ENCODE measurements at places on chromosomes 6 and 20.

DNA sequence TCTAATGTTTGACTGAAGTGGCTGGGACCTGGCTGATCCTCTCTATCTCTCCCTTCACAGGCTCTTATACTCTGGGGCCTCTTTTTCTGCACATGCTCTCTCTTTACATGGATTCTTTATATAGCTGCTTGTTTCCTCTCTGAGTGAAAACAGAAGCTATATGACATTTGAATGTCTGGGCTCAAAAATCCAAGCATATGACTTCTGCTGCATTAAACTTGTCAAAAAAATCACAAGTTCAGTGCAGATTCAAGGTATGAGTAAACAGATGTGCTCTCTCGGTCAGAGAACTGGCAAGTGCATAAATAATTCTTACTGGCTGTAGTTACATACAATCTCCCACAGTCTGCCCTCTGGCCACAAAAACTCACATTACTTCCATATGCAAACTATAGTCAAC is 96.6 kb downstream of the LCA5 start:
- DNase-seq: no peak

GRCh38 chr6:166488076-166488685 is 98.3 kb downstream of the RAMACL start:
- no peak for DNase-seq

- DNase-seq: no peak
Measured at GRCh38 chr20:868279-868678, 34.8 kb downstream of the FAM110A start.

GRCh38 chr6:9272671-9273070 is 837.3 kb upstream of the SLC35B3 start:
- no peak for DNase-seq

DNA sequence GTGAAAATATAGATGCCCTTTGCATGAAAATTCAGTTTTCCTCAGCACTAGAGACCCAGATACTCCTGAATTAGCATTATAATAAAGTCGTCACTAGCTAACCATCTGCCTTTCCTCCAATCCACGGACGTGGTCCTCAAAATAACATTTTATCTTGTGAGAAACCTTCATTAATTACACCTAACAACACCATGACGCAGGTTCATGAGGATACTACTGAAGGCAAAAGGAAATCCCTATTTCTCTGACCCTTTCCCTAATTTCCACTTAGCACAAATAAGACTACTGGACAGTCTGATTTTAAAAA is 1.3 kb upstream of the PNISR start:
- DNase-seq: no peak

DNA sequence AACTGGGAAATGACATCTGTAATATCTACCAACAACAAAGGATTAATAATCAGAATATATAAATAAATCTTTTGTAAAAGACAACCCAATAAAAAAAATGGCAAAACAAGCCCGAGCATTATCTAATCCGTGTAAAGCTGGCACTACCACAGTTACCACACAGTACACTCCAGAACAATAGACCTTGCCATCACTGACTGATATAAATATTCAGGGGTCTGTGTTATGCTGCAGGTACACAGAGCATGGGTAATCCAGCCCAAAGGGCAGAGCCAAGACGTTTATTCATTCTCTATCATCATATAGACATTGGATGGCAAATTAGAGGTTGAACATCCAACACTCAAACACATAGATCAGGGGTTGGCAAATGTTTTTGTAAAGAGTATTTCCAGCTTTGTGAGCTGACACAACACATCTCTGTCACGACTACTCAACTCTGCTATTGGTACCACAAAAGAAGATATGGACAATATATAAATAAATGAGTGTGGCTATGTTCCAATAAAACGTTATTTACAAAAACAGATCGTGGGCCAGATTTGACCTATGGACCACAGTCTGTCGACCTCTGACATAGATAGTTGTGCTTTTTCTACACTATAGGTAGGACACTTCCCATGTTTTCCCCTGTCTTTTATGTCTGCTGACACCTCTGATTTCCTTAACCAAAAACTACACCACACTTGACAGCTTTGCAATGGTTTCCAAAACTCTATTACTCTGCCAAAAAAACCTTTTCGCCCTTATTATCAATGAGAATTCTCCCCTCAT is 4.5 kb downstream of the NCOA6 start:
- no peak for DNase-seq

DNA sequence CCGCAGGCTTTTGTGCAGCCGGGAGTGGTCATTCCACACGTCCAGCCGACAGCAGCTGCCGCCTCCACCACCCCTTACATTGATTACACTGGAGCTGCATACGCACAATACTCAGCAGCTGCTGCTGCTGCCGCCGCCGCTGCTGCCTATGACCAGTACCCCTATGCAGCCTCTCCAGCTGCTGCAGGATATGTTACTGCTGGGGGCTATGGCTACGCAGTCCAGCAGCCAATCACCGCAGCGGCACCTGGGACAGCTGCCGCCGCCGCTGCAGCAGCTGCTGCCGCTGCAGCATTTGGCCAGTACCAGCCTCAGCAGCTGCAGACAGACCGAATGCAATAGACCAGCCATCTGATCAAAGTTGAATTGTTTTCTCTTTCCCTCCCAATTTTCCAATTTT is 10.6 kb downstream of the RBM24 start:
- no peak for DNase-seq

DNA sequence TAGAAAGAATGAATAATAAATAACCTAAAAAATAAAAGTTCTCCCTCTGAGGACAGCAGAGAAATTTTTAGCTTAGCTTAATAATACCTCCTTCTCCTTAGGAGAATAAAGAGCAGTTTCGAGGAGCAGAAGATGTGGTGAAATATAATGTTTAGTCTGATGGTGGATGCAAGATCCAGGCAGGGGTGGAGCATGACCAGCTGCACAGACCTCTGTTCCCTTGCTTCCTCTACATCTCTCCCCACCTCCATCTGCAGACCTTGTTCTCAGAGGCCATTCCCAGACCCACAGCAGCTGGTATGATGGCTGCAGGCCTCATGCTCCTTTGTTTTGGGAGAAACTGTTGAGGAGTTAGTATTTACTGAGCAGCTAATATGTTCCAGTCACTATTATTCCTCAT is 1.5 kb downstream of the BTN3A2 start:
- DNase-seq: no peak

GRCh38 chr20:1961374-1961773 is 32.5 kb downstream of the PDYN start:
- DNase-seq: no peak

DNA sequence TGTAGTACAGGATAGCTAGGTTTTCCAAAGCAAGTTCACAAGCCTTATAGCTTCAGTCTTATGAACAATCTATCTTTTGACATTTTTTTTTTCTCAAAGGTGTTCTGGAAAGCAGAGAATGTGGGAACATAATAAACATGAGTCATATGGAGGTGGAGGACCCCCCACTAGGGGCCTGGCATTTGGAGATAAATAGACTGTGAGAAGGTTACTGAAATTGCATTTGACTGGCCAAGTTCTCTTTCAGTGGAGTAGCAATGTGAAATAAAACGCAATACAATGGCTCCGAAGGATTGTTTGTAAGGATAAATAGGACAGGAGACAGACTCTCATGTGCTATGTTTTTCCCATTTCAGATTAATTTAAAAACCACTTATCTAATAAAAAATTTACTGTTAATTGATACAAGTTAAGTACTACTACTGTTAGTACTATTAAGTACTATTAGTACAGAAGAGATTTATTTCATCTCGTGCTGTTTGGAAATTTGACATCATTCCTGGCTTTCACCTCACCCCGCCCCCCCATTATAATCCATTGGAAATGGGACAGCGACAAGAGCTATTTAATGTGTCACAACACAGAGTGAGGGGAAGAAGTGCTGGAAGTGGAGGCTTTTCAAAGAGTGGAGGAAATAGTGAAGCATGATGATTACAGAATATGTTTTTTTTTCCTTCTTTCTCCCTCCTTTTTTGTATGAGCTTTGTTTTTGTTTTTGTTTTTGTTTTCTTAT is 122.6 kb upstream of the ID4 start:
- no peak for DNase-seq

GRCh38 chr6:160036790-160037206 is 67.9 kb downstream of the IGF2R start:
- DNase-seq: no peak

DNA sequence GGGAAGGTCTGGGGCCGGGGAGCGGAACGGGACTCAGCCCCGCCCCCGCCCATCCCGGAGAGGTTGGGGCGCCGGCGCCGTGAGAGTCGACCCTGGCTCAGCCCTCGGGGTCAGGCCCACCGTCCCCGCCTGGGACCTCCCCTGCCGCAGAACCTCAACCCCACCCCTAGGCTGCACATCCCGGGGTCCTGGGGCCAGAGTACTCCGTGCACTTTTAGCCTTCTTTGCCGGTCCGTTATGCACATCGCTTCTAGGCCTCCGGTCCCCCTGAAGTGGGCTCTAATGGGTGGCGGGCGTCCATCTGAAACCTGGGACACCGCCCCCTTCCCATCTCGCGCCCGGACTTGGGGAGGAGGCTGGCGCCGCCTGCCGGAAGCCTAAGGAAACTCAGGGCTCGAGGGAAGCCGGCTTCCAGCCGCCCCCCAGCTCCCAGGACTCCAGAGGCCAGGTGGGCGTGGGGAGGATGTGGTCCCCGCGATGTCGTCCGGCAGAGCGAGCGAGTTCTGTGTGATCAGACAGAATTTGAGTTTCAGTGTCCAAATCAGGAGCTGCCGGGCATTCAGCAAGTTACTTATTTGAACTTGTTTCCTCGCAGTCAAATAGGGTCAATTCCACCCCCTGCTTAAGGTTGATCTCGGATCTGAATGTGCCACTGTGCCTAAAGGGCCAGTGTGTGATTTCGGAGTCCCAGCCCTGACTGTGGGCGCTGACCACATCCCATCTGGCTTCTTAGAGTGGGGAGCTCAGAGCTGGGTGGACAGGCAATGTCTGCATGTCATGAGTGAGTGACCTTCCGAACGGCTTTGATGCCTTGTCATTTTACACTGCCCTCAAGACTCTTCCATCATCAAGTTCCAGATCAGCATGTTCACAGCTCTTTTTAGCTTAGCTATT is 47.6 kb downstream of the CPXM1 start:
- no peak for DNase-seq

GRCh38 chr20:957544-957943 is 41.4 kb upstream of the ANGPT4 start:
- DNase-seq: no peak

DNA sequence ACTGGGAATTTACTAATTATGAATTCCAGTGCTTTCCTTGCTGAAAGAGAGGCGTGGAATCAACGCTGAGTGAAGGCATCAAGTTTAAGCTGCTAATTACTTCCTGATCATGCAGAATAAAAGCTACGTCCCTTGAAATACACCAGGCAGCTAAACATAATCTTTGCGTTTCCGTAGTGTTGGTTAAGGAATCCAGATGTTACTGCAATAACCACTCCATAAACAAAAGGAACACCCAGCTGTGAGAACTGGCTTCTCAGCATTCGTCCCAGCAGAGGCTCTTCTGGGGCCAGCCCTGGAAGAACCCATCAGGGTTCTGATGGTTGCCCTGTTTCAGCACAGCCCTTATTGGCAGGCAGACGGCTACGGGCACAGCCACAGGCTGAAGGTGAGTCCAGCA is 111.4 kb downstream of the CDH26 start:
- DNase-seq: no peak

GRCh38 chr20:11791835-11792567 is 125.7 kb upstream of the BTBD3 start:
- no peak for DNase-seq

GRCh38 chr20:7608250-7608649 is 332.0 kb downstream of the HAO1 start:
- DNase-seq: no peak

GRCh38 chr6:70221025-70221714 is 81.7 kb downstream of the COL9A1 start:
- DNase-seq: peak; percentile 3

GRCh38 chr20:58891086-58891717 is 38.7 kb downstream of the GNAS start:
- DNase-seq: peak; percentile 79

- DNase-seq: no peak
Measured at GRCh38 chr6:3267162-3267561, 8.4 kb downstream of the PSMG4 start.

GRCh38 chr6:149860513-149860833 is 3.7 kb downstream of the LRP11 start:
- DNase-seq: no peak

DNA sequence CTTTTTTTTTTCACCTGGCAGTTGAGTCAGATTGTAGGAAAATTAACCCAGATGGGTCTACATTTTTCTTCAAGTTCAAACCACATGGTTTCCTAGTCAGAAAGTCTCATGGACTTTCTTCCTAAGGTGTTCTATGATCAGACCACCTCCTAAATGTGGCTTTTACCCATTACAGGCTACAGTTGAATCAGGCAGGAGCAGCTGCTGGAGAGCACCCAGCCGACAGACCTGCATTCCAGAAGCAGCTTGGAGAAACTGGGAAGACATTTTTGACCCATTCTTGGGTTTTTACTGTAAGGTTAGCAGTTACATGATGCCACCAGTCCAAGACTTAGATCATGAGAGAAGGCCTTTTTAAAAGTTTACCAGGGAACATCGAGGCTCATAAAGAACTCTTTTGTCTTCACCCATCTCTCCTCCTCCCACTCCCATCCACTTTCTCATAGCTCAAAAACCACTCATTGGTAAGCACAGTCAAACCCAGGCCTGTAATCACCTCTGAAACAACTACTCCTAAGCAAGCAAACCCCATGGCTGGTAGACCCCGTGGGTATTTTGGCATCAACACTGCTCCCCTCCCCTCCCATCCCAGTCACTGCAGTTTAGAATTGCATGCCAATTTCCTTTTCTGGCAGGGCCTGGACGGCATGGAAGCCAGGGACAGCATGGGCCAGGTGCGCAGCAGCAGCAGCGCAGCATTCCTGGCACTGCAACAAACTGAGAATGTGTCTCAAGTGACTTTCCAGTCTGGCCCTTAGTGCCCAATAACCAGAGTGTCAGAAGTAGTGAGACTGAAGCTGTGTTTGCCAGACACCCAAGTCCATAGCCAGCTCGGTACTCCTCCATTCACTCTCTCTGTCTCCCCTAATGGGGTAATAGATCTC is 113.7 kb downstream of the CLIC5 start:
- no peak for DNase-seq

- no peak for DNase-seq
Measured at GRCh38 chr20:40869218-40870147, 159.1 kb upstream of the TOP1 start.

DNA sequence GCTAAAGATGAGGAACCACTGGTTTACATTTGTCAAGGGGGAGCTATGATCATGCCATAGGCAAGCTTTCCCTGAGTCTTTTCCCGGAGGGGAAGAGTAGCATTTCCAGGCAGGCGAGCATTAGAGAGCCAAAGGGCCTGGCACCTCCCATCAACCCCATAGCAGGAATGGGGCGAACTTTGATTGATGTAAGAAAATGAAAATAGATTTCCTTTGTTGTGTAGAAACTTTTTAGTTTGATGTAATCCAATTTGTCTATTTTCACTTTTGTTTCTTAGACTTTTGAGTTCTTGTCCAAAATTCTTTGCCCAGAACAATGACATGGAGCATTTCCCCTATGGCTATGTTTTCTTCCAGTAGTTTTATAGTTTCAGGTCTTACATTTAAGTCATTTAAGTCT is 85.2 kb downstream of the CDH26 start:
- no peak for DNase-seq

- DNase-seq: no peak
Measured at GRCh38 chr6:107753778-107754177, 70.3 kb downstream of the SCML4 start.

All from NCI-H1092 (cell line).